ENCODE measurements at places on chromosomes 6 and 20.

- no peak for DNase-seq
Measured at GRCh38 chr20:17771206-17772004, 71.6 kb downstream of the BANF2 start.

- DNase-seq = no peak
Measured at GRCh38 chr6:135094403-135094821, 39.8 kb upstream of the HBS1L start.

- no peak for DNase-seq
Measured at GRCh38 chr20:41422953-41423352, 56.3 kb upstream of the EMILIN3 start.

- DNase-seq = no peak
Measured at GRCh38 chr20:63893999-63894357, 948 bp upstream of the DNAJC5 start.

DNA sequence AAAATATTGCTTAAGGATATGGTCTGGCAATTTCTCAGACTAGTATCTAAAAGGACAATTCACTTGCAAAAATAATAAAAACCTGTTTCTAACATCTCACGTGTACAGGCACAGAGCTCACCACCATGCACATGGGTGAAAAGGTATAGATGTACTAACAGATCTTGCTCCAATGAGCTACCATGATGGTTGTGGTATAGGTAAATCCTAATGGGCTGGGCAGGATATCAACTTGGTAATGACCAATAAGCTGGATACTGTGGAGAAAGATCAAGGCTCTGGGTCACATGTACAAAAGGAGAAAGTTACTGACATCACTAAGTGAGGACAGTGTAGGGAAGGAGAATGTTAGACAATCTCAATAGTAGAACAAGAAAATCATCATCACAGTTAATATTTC lies 111.0 kb upstream of the NUP153 start:
- no peak for DNase-seq

GRCh38 chr20:37932919-37933318 lies 30.0 kb downstream of the VSTM2L start:
- DNase-seq = no peak

DNA sequence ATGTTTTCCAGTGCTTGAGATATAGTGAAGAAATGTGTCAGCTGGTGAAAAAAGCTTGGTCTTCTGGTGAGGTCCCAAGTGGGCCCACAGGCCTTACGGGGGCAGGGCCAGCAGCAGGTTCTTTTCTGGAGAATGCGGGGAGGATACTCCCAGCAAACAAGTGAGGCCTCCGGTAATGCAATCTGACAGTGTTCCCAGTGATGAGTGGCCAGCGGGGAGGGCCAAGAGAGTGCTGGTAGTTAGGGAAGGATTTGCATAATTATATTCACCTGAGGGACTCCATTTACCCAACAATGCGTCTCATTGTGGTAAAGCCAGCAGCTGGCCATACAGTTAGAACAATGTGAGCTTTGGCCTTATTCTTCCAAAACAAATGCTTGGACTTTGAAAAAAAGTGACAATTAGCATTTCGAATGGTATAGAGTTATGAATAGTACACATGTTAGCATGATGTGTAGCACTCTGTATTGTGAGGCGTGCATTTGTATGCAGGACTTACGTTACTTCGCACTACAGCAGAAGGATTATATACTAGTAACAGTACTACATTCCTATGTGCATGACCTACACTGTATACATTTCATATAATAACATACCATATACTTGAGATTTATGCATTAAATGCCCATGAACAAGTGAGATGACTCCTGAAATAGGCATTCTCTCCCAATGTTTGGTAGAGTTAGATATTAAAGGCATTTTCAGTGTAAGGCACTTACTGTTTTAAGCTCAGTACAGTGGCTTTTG lies 69.8 kb downstream of the MYB start:
- no peak for DNase-seq

DNA sequence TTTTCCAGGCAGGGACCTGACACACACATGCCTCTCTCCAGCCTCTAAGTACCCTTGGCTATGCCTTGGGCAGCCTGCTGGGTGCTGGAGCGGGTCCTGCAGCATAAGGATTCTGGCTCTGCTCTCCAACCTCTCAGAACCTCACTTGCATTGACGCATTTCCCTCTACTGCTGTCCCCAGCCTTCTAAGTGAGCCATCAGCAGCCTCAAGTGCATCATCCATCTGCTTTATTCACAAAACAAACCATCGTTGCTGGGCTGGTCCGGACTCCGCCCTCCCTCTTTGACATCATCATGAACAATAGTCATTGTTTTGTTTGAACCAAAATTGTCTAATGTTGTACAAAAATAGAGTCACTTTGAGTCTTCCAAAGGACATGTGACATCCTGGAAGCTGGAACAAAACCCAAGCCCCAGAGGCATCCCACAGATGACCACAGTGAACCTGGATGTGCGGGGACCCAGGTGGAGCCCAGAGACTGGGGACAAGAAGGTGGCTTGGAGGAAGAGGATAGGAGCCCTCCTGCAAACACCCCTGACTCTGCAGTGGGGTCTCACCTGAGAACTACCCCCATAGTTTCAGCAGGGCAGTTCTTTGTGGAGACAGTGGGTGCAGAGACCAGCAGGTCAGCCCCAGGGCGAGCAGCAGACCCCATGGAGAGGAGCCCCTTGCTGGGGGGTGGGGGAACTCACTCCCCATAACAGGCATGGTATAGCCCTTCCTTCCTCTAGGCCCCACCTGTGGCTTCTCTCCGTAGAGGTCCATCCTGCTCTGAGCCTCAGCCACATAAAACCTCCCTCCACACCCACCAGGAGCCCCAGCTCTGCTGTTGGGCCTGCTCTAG lies 230.1 kb downstream of the SYNDIG1 start:
- DNase-seq = no peak
